ENCODE measurements at places on chromosomes 3 and 15.
A peak's percentile ranks its signal among the peaks of the same experiment; 100 is the strongest.

DNA sequence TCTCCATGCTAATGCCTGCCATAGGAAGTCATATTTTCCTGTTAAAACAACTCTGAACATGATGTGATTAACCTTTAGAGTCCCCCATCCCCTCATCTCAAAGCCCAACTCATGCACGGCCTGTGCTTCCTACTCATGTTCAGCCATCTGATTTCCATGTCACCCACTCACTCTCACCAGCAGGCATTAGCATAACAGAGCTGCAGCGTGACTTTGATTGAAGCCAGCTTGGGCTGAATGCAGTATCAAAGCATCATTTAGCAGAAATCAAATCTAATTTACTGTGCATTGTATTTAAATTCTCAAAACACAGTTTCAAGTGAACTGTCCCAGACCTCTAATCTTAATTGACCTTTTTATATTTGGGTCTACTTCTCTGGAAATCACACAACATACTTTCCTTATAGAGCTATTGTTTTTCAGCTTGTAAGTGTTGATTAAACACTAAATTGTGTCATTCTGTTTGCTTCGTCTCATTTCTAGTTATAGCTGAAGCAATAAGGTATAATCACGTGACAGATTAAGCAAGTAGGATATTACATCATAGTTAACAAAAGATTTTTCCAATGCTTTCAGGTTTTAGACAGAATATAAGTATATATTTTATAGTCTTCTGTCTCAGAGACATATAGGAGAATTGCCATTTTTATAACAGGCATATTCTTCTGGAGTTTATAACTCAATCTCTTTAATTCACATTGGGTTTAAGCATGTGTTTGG, 501.5 kb downstream of the ROBO2 start:
- DNase-seq, result peak; percentile 19

GRCh38 chr3:171379281-171379680, 80.9 kb downstream of the TNIK start:
- DNase-seq, result no peak

DNA sequence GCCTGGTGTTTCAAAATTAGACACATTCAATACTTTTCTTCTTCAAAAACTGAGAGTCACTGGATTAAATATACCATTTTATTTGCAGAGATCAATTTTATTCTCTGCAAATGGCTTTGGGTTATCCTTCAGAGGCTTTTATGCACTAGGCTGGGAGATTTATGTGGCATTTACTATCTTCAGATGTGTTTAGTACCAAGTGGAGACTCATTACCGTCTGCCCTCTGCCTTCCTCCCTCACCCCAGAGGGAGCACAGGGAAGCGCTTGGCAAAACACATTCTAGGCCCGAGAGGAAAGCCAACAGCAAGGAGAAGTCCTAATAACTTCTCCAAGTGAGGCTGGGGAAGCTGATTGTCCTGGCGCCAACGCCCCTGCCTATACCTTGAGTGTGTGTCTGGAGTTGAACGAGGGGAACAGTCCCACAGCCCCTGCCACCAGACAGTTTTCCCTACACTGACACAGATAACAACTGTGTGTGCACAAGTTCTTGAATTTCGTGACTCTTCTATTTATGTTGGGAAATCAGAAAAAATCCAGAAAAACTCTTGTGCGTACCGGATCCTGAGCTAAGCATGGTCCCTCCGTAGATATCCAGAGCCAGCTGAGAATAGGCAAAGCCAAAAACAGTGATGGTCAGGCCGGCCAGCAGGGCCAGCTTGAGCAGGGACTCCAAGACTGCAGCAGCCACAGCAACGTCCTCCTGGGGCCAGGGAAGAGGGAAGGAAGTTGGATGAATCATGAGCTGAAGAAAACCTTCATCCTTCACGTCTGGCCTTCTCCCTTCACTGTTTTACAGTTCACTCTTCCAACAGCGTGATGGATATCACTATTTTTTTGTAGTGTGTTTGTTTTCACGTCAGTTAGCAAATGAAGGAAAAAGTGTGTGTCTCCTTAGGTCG, 26.6 kb downstream of the RFT1 start:
- no peak for DNase-seq

DNA sequence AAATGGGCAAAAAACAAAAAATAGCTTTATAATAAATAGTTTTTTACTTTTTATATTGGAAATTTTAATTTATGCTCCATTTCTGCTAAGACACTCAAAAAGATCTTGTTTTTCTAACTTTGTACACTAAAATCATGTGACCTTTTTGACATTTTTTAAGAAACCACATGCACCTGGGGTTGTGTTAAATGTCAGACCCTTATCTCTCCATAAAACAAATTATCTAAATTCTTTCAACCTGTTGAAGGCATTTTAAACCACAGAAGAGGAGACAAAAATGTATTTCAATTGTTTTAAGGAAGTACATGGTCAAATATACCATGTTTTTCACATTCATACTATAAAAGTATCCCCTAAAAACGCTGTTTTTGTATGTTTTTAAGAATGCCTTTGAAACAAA, 29.2 kb downstream of the IFT80 start:
- no peak for DNase-seq

- DNase-seq, result no peak
These were observed 251.9 kb downstream of the IGSF11 start for GRCh38 chr3:118782755-118783202.

- DNase-seq, result no peak
These were observed 68.3 kb downstream of the FBLN2 start for GRCh38 chr3:13617097-13617738.

DNA sequence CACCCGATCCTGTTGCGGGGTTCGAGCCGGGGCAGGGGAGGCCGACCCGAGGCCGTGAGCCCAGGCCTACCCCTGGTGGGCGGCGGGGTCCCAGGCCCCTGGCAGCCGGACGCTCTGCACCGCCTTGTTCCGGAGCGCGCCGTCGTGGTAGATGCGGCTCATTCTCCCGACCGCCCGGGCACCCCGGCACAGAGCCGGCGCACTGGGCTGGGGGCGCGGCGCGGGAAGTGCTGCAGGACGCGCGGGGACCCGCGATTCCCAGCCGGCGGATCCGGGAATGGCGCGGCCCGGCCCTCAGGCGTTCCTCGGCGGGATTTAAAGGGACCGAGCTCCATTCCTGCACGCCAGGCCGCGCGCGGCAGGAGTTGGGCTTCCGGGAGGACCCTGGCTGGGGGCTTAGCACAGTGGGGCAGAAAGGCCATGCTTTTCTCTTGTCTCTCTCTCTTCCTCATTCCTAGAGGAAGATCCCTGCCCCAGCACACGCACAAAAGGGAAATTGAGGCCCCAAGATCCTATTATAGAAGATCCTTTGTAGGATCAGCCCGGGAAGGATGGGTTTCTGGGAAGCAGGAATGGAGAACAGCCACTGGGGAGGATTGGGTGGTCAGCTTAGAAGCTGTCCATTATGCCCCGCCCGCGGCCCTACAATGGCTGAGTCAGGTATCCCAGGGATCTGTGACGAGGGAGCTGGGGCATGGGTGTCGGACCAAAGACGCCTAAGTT, at the start of gene ARPIN:
Gene ARPIN, minus strand, starts transcription at position 279 of the 723 bp plus-strand sequence. Its CDS starts 117 bp downstream, at position 162.
- DNase-seq, result no peak

DNA sequence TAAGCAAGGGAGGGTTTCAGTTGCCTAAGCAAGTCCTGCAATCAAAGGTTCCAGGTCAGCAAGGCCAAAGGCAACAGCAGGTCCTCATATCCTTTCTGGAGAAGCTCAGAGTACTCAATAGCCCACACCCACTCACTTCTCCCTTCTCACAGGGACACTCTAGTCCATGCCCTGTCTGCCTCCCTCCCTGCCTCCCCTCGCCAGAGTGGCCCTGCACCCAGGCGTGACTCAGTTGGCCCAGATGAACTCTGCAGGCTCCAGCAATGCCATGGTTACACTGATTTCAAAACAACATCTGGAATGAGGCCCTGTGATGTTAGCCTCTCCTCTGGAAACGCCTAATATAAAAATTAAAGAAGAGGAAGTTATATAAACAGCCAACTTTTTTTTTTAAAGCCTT, 32.9 kb downstream of the IL16 start:
- DNase-seq, result no peak

DNA sequence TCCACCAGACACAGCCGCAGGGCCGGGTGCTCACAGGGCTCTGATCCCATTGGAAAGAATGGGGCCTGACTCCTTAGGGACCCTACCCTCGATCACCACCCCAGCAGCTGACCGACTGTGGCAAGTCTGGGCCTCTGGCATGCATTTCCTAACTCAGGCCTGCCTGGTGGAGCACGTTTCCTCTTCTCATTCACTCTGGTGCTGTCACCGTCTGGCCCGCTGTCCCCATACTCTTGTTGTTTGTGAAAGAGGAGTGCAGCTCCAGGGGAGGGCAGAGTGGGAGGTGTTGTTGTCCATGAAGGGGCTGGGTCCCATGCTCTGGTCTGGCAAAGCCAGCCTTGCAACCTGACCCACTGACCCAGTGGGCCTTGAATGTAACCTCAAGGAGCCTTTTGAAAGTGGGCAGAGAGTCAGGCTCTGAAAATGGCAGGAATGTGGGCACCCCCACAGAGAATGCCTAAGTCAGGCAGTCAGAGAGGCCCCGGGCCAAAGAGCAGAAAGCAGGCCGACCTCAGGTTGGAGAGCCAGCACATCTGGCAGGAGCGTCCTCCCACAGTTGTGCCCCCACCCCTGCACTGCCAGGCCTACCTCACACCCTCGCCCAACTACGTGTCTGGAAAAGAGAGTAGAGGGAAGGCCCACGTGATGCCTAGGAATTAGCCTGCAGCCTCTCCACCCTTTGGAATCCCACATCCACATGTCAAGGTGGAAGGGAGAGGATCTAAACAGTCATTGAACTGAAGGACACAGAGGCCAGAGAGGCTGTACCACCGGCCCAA, 10.9 kb downstream of the SEMA7A start:
- no peak for DNase-seq

DNA sequence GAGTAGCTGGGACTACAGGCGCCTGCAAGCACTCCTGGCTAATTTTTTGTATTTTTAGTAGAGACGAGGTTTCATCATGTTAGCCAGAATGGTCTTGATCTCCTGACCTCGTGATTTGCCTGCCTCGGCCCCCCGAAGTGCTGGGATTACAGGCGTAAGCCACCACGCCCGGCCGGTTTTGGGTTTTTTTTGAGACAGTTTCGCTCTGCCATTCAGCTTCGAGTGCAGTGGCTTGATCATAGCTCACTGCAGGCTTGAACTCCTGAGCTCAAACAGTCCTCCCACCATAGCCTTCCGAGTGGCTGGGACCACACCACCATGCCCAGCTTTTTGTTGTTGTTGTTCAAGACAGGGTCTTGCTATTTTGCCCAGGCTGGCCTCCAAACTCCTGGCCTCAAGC, 16.0 kb upstream of the SCAP start:
- DNase-seq, result no peak

GRCh38 chr3:52704611-52705437, 767 bp downstream of the GLT8D1 start:
- DNase-seq, result peak; percentile 36

GRCh38 chr3:95434491-95434890, 1371.6 kb downstream of the NSUN3 start:
- DNase-seq, result peak; percentile 4

DNA sequence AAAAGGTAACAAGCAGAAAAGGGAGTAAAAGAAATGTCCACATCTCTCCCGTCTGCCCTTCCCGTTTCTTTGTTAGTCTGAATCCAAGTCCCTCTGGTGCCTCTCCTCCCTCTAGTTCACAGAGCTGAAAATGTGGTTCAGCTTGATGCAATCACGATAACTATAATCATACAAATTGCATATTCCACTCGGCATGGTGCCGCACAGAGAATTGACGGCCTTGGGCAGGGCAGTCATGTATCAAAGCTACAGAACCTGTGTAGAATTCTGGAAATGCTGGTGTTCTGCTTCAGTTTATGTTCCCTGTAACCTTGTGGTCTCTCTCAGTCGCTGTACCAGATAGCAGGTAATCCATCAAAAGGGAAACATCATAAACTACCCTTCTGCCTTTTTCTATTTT, 562.9 kb upstream of the CBLB start:
- DNase-seq, result no peak

DNA sequence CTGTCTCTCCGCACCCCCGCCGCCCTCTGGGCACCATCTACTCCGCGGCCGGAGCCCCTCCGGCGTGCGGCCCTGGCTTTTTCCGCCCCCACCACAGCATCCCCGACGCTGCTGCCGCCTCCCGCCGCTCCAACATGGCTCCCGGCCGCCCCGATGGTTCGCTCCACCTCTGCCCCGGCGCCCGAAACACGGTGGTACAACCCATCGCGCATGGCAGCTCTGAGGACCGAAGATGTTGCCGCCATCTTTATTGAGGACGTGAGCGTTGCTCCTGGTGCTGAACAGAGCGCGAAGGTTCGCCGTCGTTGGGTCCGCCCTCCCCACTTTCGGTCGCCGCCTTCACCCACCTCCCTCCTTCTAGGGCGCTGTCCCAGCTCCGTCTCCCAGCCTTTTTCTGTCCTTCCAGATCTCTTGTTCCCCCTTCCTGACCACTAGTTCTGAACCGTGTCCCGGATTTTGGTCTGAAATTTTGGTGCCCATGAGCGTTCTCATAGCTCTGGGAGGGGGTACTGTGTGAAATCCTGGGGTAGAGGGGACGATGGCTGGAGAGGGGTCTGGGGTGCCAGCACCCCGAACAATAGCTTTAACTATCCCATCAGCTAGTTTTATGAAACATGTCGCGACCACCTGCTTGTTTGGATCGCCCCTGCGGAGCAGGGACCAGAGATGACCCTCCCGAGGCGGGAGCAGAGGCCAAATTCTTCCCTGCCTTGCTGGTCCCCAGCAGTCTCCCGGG, at the start of gene CELSR3:
Gene CELSR3, minus strand, starts transcription at position 134 of the 736 bp plus-strand sequence. CDS start 252 bp downstream, outside the sequence.
- peak; percentile 78 for DNase-seq

GRCh38 chr15:57302640-57303257, 73.6 kb upstream of the CGNL1 start:
- no peak for DNase-seq

- no peak for DNase-seq
These were observed 83.9 kb downstream of the IL20RB start for GRCh38 chr3:137041686-137042085.

GRCh38 chr3:197174927-197175326, 123.5 kb downstream of the DLG1 start:
- no peak for DNase-seq

- no peak for DNase-seq
These were observed 296.6 kb downstream of the SUCLG2 start for GRCh38 chr3:67357610-67358458.

DNA sequence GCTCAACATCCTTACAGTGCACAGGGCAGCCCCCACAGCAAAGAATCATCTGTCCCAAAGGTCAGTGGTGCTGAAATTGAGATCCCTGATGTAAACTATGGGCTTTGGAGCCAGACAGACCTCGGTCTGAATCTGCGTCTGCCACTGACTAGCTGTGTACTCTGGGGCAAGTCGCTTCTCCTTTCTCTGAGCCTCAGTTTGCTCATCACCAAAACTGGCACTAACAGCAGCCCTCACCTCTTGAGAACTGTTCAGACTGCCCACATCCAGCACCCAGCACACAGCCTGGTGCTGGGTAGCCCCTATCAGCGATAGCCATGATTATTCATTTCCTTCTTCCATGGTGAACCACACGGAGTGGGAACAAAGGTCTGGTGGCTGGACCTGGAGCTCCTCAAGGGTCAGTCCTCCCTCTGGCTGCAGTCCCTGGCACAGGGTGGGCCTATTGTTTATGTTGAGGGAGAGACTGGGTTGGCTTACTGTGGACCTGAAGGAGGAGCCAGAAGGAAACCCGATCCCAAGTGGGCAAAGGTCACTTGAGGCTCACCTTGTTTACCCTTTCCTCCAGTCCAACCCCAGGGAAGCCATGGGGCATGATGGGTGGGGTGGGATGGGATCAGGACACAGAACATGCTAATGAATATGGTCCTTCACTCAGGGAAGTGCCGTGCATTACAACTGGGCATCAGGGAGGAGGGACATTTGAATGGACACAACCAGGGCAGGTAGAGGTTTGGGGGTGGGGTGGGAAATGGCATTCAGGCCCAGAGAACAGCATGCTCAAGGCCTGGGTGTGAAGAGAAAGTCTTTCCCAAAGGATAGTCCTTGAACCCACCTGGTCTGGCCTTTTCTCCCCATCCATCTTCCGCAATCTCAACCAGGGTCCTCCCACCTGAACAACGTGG, 1.6 kb upstream of the PRKCD start:
- no peak for DNase-seq

Measured in skin of body (tissue), 3 donors.